ENCODE measurements at places on chromosomes 11 and 22. TPM values are rescaled to one million over a fixed set of nuclear protein-coding genes. Genes with fewer than 3 reads are reported as not detected.
A peak's percentile ranks its signal among the peaks of the same experiment; 100 is the strongest.

DNA sequence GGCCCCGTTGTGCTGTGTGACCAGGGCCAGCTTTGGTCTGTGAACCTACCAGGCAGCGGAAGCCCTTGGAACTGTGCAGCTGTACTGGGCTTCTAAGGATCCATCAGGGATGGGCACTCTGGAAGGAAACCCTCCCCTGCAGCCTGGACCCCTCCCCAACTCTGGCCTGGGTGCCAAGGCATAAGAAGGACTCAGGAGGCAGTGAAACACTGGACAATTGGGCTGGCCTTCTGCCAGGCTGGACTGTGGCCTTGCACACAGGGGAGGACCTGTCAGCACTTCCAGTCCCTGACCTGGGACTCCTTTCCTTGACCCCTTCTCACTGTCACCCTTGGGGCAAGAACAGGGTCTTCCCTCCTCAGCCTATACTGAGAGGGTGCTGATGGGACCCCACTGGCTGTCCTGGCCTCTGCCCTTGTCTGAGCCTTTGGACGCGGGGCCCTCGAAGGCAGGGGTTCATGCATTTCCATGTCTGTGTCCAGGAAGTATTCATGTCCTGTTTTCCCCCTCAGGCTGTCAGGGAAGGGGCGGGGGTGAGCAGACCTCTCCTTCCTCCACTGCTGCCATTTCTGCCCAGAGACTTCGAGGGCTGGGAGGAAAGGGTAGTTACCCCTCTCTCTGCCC lies 39.6 kb downstream of the PDE2A start:
- no peak for DNase-seq
- H3K4me1 ChIP-seq = peaks cover 25% of the 10 kb centered on the region
- no peaks in the 10 kb centered on the region for H3K36me3 ChIP-seq
- H3K27ac ChIP-seq = no peak overlapping the region
- H3K4me3 ChIP-seq = no peak overlapping the region
- peaks cover 26% of the 10 kb centered on the region for H3K27me3 ChIP-seq

Gene OR5B21
- not detected for total RNA-seq

DNA sequence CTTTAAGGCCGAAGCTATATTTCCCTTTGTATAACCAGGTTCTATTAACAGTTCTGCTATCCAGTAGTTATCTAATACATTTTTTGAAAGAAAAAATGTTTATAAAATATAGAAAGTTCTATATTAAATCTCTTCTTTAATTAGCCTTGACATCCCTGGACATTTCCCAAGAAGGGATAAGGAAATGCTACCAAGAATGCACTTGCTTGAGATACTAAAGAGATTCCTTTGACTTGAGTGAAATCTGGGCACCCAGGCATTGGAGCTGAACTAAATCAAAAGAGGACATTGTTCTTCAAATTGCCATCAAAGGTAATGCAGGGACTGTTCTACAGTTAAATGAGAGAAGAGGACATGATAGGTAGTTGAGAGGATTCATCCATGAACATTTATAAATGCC lies 535.9 kb upstream of the FAT3 start:
- H3K4me3 ChIP-seq = no peak overlapping the region
- H3K36me3 ChIP-seq = no peaks in the 10 kb centered on the region
- no peak for DNase-seq
- no peaks in the 10 kb centered on the region for H3K27me3 ChIP-seq
- H3K27ac ChIP-seq = no peak overlapping the region

DNA sequence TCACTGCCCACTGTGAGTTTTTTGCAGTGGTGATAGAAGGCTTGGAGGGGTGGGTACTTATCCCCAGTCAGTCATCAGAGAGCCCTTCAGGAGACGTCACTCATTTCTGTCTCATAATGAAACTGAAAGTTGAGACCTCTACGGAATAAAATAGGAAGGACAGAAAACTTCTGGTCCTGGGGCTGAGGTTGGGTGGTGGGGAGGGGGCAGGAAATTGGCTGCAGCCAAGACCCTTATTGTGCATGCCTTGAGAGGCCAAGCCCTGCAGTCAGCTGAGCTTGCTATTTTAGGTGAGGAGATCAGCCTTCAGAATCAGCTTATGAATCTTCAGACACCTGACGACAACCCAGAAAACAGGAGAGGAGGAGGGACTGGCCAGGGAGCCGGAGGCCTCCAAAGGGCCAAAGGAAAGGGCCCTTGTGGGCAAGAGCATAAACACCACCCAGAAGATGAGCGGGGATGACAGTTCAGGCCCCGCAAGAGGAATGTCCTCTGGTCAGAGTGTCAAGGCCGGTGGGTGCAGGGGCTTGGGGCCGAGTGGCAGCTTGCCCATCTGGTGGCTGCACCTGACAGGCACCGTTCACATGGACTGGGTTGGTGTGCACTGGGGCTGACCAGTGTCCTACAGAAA lies 17.9 kb upstream of the ADA2 start:
- H3K27me3 ChIP-seq = no peaks in the 10 kb centered on the region
- H3K27ac ChIP-seq = no peak overlapping the region
- H3K36me3 ChIP-seq = no peaks in the 10 kb centered on the region
- no peaks in the 10 kb centered on the region for H3K4me1 ChIP-seq
- DNase-seq = no peak

- no peaks in the 10 kb centered on the region for H3K27me3 ChIP-seq
- peaks cover 75% of the 10 kb centered on the region for H3K36me3 ChIP-seq
- H3K4me3 ChIP-seq = no peak overlapping the region
- H3K27ac ChIP-seq = peak overlapping the region; percentile 85
- peaks cover 36% of the 10 kb centered on the region for H3K4me1 ChIP-seq
Measured at GRCh38 chr22:38214302-38215056, 12.7 kb downstream of the MAFF start.

Gene SYT9
- not detected for total RNA-seq

Gene GNAZ
- total RNA-seq = 0.98 TPM

Gene ARHGAP8
- 10.3 TPM for total RNA-seq
